Left ventricle myocardium superior (tissue), 1 donor: ENCODE measurements at places on chromosomes 5 and 9.
A peak's percentile ranks its signal among the peaks of the same experiment; 100 is the strongest.

DNA sequence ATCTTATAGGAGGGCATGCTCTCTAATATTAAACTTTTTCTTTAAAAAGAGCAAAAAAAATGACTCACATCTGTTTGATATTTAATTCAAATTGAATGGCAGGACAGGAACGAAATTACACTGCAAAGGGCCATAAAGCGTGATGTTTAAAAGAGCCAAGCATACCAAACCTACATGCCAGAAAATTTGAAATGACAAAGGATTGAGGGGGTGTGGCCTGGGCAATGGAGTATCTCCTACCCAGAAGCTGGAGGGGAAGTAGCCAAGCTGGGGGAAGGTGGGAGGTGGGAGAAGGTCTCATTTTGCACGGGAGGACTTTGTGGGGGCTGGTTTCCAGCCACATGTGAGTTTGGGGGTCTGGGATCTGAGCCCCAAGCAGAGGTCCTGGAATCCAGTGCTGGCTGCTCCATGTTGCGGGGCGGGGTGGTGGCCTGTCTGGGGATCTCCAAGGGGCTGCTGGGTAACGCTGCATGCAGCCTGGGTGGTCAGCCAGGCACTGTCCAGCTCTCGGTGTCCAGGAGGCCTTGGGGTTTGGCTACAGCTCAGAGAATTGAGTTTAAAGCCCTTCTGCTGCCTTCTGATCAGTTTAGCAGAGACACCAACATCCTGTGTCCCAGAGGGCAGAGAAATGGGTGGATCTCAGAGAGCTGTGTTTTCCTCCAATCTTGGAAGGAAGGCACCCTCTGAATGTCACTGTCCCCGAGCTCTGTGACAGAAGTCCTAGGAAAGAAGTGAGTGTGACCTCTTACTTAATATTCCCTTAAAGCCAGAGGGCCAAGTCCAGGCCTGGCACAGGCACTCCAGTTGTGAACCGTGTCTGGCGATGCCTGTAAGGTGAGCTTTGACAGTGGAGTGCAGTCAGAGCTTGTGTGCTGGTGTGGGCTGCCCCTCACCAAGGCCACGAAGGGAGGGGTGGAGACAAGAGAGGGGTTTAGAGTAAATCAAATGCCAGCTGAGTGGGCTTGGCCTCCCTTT lies 7.6 kb downstream of the DCANP1 start:
- DNase-seq, result no peak

- DNase-seq, result no peak
These were observed 70.4 kb downstream of the ARHGEF37 start for GRCh38 chr5:149651686-149652085.

DNA sequence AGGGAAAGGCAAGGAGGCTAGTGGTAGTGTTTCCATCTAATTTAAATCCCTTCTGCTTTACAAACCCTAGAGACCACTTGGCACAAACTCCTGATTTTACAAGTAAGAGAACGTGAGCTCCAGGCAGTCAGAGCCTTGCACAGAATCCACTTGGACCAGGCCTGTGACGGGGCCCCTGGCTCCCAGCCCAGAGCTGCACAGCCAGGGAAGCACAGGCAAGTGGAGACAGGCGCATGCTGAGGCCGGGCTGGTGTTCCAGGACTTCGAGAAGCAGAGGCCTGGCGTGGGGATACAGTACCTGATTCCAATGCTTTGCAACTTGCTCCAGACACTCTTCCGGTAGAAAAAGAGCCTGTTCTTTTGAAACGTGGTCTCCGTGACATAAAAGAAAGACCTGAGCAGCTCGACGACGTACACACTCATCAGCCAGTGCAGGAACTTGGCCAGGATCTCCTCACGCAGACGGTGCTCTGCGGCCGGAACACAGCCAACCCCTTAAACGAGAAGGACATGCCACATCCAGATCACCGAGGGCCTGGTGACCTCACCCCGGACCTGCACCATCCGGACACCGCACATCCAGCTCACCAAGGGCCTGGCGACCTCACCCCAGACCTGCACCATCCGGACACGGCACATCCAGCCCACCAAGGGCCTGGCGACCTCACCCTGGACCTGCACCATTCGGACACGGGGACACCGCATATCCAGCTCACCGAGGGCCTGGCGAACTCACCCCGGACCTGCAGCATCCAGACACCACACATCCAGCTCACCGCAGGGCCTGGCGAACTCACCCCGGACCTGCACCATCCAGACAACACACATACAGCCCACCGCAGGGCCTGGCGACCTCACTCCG lies 12.5 kb downstream of the TERT start:
- peak; percentile 39 for DNase-seq

DNA sequence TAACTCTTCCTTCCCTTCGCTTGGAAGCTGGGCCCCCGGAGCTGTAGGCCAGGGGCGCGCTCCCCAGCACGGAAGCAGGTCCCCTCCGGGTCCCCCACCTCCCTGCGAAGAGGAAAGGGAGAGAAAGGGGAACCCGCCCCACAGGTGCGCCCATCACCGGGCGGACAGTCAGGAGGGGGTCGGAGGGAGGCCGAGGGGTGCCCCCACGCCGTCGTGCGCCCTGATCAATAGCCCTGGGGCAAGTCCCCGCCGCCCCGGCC lies 793 bp downstream of the AGPAT2 start:
- no peak for DNase-seq
